ENCODE measurements at places on chromosomes 6 and 20.

GRCh38 chr6:83114164-83114563 is 46.7 kb downstream of the DOP1A start:
- DNase-seq = no peak

GRCh38 chr20:20568604-20569205 is 143.7 kb downstream of the RALGAPA2 start:
- DNase-seq = no peak

DNA sequence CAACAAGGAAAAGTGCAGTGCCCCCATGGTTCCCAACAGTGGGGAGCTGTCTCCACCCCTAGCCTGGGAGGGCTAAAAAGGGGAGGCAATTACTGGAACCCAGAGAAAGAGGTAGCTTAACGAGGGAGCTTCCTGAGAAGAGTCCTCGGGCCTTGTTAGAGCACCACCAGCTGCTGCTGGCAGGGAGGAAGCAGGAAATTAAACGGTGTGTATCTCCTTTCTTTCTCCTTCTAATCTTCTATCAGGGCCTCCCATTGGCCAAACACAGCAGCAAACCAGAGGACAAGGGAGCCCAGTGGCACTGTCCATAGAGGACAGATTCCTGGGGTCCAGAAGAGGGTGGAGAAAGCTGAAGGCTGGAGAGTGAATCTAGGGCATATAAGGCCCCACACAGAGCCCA is 7.6 kb upstream of the BTN2A2 start:
- DNase-seq = no peak

GRCh38 chr6:158903801-158904200 is 84.6 kb upstream of the EZR start:
- no peak for DNase-seq
